ENCODE measurements at places on chromosomes 4 and X.

GRCh38 chr4:108396900-108397497 lies 223.4 kb upstream of the RPL34 start:
- no peak for DNase-seq

- no peak for DNase-seq
These were observed 7.4 kb downstream of the PPP2R2C start for GRCh38 chr4:6464842-6465588.

DNA sequence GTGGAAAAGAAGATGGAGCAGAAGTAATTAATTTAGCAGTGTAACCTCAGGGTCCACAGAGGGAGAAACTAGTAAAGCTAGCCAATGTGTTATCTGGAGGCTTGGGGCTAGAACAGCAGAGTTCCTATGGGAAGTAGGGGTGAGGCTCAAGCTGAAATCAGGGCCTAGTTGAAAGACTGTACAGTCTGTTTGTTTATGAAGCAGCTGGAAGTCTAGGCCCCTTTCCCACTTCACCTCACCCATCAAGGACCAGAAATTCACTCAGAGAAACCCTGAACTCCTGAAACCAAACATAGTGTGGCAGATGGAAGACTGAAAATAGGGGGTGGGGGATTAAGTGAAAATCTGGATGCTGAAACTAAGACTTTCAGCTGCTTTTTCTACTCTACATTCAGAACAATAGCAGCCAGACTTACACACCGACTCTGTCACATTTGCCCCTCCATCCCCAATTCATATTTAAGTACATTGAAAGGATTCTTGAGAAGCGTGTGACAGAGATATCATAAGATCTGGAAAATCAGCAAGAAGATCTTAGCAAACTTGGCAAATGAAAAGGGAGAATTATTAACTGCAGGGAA lies 32.6 kb upstream of the FAM241A start:
- no peak for DNase-seq

DNA sequence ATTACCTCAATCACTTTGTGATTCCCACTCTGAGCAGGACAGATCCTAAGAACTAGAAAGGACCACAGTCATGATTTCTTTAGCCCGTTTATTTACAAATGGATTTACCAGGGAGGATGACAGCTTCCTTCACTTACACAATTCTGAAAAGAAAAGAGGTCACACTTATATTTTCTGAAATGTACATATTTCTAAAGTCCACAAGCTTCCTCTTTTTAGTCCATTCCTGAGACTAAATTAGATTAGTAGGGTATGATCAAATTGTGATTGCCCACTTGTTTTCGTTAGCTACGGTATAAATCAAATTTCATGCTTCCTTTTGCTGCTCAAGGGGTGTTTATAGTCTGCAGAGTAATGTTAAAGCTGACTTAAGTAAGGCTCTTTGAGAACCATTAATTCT lies 7.6 kb upstream of the AMELX start:
- DNase-seq = no peak

- DNase-seq = no peak
These were observed 276.9 kb upstream of the PCDH7 start for GRCh38 chr4:30443289-30443688.

DNA sequence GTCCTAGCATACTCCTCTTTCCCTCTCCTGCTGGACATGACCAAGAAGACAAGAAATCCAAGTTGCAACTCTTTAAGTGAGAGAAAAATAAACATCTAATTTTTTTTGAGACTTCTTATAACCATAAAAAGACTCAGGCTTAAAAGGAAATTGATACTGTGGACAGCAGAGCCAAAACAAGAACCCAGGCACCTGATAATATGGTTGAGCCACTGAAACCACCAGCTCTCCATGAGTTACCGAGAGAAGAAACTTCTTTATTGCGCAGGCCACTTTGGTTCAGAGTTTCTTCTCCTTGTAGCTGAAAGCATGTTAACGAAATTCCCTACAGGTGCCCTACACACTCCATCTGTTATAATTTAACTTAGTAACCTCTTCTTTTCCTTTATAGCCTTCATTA lies 11.3 kb upstream of the SPCS3 start:
- DNase-seq = no peak

DNA sequence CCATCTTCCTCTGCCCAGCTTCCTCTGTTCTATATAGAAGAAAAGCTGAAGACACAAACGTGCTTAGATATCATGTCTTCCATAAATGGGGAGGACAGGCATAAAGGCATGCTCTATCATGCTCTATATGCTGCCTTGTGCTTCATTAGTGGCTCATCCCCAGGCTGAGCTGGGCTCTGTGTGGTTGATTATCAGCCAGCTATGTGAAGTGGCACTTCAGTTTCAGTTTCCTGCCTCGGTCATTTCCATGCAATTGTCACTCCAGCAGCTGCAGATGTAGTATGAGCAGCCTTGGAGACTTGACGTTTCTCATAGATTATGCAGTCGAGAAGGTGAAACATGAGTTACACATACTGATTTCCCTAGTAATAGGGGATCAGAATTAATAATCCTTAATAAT lies 106.2 kb downstream of the SYTL5 start:
- DNase-seq = no peak

- no peak for DNase-seq
These were observed 2.0 kb downstream of the ARSJ start for GRCh38 chr4:113977526-113977855.

DNA sequence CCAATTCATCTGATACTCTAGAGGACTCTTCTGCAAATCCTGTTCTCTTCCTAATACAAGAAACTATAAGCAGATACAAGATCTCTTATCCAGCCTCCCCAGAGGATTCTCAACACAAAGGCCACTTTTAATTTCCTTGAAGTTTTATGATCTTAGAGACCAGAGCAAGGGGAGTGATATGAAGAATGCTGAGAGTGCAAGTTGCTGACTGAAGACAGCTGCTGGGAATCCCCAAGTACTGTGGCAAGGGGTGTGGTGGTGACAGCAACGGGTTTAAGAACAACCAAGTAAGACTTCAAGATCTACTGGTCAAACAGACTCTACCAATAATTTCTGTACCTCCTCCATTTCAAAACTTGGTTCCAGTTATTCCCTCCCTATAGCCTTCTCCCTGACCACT lies 7.0 kb downstream of the AMMECR1 start:
- no peak for DNase-seq

- DNase-seq = no peak
These were observed 241.1 kb downstream of the TACR3 start for GRCh38 chr4:103478734-103479133.

DNA sequence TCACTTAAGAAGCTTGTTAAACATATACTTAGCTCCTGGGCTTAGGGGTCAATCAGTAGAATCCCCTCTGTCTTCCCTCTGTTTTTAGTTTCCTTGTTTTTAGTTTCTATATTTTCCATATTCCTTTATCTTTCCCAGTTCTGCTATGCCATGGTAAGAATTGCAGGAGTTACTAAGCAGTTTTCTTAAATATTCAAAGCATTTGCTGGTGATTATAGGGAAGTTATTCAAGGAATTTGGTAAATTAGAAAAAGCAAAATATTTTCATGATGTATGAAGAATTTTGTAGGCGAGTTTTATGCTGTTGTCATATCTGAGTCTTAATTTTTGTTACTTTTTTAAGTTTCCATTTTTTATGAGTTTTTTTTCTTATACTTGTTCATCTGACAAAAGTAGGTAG lies 91.6 kb upstream of the NUDT6 start:
- no peak for DNase-seq

- no peak for DNase-seq
These were observed 9.1 kb upstream of the VCX3B start for GRCh38 chrX:8455557-8455956.

GRCh38 chr4:184473499-184474262 lies 669 bp downstream of the IRF2 start:
- DNase-seq = no peak

DNA sequence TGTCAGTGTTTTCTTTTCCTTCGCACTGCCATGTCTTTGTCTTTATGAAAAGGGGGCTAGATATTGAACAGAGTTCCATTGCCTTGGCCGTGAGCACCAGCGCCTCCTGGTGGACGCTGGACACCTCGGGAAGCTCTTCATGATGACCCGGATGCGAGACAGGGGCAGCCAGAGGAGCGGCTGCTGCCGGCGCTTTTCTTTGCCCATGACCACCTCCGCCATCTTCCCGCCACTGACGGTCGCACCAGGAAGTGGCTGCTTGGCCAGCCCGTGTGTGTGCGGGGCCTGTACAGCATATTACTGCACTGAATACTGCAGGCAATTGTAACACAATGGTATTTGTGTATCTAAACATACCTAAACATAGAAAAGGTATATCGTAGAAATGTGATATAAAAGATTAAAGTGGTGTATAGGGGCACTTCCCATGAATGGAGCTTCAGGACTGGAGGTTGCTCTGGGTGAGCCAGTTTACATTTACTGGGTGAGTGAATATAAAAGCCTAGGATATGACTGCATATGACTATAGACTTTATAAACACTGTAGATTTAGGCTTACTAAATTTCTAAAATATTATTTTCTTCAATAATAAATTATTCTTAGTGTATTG lies 15.8 kb upstream of the GRIA2 start:
- no peak for DNase-seq

DNA sequence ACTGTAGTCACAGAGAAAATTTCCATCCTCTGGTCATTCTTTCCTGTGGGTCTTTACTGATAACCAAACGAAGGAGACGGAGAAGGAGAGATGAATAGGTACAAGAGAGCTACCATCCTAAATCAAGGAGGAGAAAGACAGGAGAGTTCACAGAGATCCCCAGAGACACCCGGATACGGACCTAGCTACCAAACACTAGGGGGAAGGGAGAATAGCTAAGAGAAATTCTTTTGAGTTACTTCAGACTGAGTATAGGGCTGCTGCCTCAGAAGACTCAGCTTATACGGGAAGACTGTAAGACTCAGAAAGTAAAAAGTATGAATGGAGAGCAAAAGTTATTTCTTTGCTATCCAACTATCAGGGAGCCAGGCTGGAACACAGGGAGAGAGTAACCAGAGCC lies 572.1 kb downstream of the C4orf33 start:
- DNase-seq = no peak

DNA sequence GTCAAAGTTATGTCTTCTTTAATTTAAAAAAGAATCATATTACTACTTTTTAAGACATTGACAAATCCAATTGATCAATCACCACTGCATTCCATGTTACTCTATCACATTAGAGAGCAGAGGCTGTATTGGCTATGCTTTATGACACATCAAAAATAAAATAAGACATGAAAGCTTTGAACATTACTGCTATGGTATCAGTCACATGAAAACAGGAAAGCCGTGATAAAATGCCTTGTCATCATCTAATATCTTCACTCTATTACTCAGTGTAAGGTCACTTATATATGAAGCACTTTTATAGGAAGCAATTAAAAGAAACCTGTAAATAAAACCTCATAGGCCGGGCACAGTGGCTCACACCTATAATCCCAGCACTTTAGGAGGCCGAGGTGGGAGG lies 27.7 kb upstream of the CEP135 start:
- DNase-seq = no peak

- no peak for DNase-seq
These were observed 805.3 kb upstream of the TENM3 start for GRCh38 chr4:181437895-181438294.

DNA sequence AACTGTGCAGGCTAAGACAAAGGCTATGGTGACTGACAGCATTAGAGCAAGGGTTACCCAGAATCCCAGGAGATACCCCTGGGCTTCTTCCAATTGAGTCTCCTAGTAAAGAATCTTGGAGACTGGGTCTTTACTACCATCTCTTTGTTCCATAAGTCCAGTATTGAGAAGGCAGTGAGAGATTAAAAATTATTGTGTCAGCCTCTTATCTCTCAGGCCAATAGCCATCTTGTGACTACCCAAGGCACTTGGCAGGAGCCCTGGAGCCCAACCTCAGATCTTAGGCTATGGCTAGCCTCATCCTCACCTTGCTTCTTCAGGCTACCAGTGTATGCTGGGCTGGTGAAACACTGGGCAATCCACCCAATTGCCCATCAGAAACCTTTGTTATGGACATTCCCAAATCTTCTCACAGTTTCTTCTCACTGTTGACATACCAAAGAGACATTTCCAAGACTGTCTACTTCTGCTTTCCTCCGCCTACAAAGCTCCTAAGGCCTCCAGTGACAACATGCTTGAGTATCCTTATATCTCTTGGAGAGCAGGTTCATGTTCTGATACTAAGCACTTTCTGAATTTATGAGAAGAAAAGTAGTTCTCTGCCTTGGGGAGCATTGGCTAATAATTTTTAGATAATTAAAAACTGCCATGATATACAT lies 76.3 kb upstream of the STIM2 start:
- DNase-seq = no peak

DNA sequence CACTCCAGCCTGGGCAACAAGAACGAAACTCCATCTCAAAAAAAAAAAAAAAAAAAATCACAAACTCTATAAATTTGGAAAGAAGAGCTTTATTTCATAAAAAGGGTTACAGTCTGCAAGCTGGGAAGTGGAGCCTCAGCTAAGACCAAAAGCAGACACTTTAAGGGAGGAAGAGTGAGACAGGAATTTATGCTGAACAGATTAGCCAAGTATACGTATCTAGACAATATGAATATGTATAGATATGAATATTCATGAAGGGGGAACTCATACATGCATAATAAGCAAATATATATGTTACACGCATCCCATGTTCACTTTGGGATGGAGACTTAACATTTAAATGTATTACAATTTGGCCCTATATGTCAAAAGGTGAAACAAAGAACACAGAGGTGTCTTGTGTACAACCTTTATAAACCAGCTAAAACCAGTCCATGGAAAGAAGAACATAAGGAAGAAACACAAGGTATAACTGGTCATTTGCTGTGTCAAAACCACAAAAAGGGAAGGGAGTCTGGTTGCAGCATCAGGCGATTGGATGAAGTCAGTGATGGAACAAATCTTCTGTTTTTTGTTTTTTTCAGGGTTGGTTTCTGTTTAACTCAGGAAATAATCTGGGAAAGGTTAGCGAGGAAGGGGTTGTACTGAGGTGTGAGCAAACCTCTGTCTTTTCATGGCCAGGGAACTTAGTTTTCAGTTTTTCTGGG lies 130.0 kb upstream of the MAOA start:
- DNase-seq = no peak

GRCh38 chrX:262381-262909 lies 18.7 kb upstream of the PLCXD1 start:
- no peak for DNase-seq

GRCh38 chr4:84403656-84404055 lies 95.4 kb downstream of the NKX6-1 start:
- no peak for DNase-seq

DNA sequence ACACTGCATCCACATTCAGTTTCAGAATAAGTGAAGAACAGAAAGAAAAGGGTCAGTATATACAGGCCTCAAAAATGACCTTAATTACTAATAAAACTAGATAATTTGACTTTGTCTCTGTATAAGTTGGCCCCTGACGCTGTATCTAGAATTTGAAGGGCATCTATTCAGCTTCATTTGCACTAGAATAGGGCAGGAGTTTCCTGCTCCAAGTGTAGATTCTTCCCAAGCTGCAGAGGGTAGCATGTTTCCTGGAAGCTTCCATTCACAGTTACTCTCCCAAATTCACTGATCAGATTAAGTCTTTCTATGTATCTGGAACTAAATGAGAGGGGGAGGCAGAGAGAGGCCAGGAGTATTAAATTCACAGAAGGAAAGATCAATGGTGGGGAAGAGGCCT lies 90.9 kb downstream of the GC start:
- no peak for DNase-seq
